NCI-H1417 (cell line): ENCODE measurements at places on chromosomes 4 and X.

GRCh38 chr4:105709081-105709450 lies 482 bp downstream of the GSTCD start:
- DNase-seq: peak; percentile 74

DNA sequence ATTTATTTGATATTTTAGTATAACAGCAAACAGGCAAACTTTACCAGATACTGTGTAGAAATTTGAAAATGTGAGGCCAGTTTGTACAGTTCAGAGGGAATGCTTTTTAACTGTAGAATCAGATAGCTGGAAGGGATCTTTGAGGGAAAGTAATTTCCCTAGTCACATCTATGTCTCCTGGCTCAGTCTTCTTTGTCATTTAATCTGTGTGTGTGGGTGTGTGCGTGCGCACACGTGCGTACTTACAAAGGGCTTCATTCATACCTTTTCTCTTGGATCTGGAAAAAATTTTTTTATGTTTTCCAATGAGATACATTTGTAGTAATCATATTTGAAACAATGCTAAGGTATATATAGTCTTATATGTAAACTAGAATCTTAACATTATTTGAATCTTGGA lies 44.6 kb downstream of the IL13RA1 start:
- no peak for DNase-seq

- DNase-seq: no peak
Measured at GRCh38 chr4:76951672-76952010, 2.1 kb downstream of the SEPTIN11 start.

- no peak for DNase-seq
Measured at GRCh38 chr4:106502106-106502699, 133.6 kb upstream of the GIMD1 start.

- DNase-seq: no peak
Measured at GRCh38 chr4:177761692-177762091, 319.5 kb upstream of the AGA start.

DNA sequence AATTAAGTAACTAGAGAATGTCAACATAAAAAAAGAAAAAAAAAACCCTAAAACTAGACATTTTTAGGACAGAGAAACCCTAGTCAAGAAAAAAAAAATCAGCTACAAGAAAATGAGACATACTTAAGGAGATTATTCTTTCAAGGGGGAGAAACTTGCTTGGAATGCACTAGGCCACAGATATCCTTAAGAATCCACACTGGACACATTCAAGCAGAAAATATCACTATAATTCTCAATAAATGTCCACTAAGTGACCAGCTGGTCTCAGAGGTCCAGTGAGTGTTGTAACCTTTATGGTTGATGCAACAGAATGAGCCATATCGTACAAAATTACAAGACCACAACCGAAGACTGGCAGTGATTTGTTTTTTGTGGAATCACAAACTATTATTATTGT lies 15.6 kb upstream of the IBSP start:
- DNase-seq: no peak

- peak; percentile 63 for DNase-seq
Measured at GRCh38 chr4:166309286-166309685, 436.2 kb downstream of the TLL1 start.

DNA sequence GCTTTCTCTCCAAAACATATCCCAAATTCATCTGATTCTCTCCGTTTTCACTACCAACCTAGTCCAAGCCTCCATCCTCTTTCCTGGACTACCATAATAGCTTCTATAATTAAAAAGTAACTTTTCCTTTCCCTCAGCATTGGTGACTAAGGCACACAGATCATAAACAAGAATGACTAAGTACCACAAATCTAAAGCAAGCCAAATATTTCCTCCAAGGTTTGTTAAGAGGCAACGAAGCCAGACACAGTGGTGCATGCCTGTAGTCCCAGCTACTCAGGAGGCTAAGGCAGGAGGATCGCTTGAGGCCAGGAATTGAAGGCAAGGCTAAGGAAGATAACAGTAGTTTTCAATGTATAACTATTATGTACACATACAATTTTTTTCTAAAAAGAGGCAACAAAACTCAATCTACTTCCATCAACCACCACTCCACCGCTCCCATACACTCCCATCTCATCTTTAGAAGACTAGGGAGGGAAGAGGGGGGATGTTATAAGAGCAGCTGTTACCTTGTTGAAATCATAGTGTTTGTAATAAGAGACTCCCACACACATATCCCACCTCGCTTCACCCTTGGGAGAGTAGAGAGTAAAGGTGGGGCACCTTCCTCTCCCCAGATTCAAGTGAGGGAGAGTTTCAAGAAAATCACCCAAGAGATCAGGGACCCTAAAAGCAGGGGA lies 4.2 kb upstream of the JCHAIN start:
- DNase-seq: no peak

DNA sequence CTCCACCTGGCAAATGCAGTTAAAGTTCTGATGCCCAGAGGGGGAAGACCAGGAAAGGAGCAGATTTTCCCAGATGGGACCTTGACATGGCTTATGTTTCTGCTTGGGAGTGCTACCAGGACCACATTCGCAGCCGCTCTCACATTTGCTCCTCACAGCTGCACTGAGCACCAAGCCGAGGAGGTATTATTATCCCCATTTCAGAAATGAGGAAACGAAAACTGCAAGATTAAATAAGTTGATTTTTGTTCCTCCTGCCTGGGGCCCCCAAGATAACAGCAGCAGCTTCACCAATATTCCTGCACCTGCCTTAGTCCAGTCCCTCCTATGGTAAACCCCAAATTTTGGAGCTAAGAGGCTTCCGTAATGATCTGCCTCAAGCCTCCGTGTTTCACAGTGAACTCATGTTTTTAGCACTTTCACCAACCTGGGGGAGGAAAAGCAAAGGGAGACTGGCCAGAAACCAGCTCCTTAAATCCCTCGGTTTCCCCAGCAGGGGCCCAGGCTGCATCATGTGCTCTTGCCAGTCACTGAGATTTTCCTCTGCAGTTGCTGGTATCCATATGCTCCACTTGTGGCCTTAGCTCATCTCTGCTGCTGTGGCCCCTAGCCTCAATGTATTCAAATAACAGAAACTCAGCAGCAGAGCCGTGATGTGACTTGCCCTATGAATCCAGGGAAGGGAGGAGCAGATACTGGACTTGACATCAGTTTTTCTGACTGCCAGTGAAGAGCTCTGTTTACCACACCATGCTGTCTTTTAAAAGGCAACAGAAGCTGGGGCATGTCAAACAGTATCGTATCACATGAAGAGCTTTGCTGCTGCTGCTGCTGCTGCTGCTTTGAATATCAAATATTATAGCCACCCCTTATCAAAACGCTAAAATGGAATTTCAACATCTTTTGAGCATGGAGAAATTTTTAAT lies 95.5 kb upstream of the KLHL13 start:
- DNase-seq: no peak

DNA sequence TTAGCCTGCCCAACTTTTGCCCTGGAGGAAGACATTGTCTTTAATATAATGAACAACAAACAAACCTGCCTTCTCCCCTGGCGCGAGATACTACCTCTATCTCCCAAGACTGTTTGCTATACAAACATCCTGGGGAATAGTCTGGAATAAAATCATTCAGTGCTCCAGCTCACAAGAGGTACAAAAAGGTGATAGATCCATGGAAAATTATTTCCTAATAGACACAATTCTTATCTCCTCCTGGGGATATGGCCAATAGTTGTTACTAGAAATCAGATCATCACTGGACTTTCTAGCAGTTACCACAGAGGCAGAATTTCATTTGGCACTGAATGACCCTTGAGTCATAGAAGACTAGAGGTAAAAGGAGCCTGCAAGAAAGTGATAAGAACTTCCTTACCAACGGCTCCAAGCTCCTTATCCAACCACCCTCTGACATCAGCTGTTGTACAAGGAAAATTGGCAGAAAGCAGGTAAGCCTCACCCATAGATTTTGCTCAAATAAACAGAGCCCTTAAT lies 38.1 kb downstream of the MID1 start:
- DNase-seq: no peak

DNA sequence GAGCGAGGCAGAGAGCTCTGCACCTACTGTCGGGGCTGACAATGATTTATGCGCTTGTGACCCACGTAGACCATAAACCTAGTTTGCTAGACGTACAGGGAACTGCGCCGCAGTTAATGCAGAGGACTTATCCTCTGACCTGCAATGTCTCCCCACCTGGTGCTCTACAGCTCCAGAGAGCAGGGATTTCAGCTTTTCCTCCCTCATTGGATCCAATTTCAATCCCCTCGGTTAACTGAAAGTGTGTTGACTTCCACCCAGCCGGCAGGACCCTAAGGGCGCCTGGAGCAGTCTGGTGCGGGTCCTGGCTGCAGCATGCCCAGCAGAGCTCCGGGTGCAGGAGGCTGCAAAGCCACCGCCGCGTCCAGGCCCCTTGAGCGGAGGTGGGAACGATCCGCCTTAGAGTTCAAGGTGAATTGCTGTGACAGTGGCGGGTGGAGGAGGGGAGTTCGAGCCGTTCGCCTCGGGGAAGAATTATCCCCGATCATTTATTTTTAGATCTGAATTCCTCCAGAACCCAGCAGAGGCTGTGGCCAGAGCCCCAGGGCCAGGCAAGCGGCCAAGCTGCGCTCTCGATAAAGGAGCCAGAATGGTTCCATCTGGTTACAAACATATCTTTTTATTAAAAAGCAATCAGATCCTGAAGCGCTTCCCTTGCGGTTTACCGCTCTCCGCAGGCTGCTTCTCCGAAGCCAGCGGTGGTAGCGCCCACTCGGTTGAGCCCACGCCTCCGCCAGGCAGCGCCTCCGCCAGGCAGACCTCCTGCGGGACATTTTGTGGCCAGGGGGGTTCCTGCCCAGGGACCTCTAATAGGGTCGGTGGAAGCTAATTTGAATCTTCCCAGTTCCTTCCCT lies 66.0 kb downstream of the FBXO8 start:
- no peak for DNase-seq

- DNase-seq: no peak
Measured at GRCh38 chrX:121598356-121598755, 550.9 kb downstream of the GLUD2 start.

DNA sequence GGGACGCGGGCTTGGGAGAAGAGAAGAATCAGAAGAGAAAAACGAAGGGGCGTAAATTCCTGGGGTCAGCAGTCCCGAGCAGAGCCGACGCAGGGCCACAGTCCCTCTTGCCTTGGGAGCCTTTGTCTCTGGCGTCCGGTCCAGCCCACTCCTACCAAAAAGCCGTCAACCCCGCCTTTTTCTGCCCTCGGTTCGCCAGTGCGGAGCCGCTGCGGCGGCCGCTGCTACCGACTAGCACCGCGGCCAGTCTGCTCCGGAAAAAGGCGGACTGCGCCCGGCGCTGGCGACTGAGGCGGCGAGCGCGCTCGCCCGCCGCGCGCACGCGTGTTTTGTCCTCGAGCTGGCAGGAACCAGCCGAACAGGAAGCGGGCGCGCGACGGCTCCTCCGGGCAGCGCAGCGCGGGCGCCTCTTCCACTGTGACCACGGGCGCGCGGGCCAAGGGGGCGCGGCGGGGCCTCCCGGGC lies 502 bp downstream of the HNRNPDL start:
- DNase-seq: no peak
